Cardiac muscle cell (in vitro differentiated cells and primary cell): ENCODE measurements at places on chromosomes 1 and 21.

- no peak for DNase-seq
These were observed 82.0 kb upstream of the NFIA start for GRCh38 chr1:61000327-61000726.

GRCh38 chr21:14988760-14989159, 76.0 kb downstream of the NRIP1 start:
- DNase-seq: peak; percentile 28

DNA sequence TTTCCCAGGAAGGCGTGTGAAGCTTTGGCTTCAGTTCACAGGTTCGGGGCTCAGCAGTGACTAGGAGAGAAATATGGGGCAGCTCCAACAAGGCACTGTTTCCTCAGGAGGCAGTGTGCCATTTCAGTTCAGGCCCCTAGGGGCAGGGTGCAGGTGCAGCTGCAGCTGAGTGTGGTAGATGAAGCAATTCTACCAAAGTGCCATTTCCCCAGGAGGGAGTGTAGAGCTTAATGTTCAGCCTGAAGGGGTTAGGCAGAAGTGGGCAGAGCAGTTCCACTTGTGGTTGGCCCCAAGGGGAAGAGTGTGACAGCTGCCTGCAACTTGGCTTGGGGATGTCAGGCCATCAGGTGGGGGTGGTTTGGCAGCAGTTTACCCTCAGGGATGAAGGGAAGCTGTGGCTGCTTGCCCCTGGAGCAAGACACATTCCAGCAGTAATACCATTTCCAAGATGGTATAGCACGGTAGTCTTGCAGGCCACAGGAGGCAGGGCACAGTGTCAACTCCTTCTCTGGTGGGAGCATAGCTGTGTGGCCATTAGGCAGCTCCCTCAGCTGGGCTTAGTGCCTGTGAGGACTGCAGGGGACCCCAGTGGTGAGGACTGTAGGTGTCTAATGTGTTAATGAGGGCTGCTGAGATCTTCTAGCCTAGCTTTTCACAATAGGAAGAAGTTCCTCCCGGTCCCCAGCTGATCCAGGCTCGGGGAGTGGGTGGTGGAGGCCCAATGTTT, 34.7 kb downstream of the RGSL1 start:
- no peak for DNase-seq

GRCh38 chr1:218557731-218558130, 212.6 kb downstream of the TGFB2 start:
- DNase-seq: peak; percentile 71

DNA sequence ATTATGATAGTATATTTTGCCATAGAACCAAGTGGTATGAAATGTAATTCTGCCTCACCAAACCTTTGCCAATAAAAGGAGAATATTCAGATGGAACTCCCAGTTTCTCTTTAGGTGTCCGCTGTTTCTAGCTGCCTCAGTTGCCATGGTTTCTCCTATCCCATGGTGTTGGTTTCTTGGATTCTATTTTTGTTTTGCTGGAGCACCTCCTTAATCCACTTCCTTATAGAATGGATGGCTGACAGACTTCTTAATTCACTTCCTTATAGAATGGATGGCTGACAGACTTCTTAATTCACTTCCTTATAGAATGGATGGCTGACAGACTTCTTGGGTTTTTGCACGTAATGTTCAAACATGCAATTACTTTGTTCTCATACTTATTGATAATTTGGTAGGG, 43.7 kb downstream of the ADARB1 start:
- no peak for DNase-seq

DNA sequence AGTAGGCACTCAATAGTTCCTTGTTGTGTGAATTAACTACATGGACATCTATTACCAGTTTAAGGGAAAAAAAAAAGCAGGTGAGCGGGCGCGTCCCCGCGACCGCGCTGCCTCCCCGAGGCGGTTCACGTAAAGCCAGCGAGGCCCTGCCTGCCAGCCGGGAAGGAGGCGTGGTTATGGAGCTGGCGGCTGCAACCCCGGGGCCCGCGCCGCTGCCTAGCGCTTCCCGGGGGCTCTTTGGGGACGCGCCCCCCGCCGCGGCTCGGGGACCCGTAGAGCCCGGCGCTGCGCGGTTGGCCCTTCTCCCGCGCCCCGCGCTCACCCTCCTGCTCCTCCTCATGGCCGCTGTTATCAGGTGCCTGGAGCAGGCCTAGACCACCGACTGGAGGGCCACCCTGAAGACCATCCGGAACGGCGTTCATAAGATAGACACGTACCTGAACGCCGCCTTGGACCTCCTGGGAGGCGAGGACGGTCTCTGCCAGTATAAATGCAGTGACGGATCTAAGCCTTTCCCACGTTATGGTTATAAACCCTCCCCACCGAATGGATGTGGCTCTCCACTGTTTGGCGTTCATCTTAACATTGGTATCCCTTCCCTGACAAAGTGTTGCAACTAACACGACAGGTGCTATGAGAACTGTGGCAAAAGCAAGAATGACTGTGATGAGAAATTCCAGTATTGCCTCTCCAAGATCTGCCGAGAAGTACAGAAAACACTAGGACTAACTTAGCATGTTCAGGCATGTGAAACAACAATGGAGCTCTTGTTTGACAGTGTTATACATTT, 2.6 kb upstream of the CC2D1B start:
- peak; percentile 77 for DNase-seq

GRCh38 chr1:31984419-31985347, 29.0 kb upstream of the KHDRBS1 start:
- peak; percentile 40 for DNase-seq

DNA sequence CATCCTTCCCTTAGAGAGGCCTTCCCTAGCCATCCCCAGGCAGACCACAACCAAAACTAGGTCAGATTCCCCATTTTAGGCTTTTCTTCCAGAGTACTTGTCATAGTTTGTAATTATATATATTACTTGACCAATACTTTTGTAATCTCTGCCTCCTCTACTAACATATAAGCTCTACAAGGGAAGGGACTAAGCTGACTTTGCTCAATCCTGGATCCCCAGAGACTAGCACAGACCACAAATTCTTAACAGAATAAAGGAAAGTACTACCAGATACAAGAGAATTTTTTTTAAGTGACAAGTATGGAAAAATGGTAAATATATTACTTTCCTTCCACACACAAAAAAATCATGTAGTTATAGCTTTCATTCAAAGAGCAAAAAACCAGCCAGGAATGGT, 2.0 kb downstream of the ZMYM6 start:
- DNase-seq: no peak

- no peak for DNase-seq
These were observed 39.8 kb downstream of the PTPN14 start for GRCh38 chr1:214511639-214511998.
